T-cell (primary cell): ENCODE measurements at places on chromosomes 12 and 14. TPM values are rescaled to one million over a fixed set of nuclear protein-coding genes. Genes with fewer than 3 reads are reported as not detected.

The DPY19L2 gene
- total RNA-seq: 1.5 TPM

The OR10G3 gene
- not detected for total RNA-seq

The IQSEC3 gene
- 2.9 TPM for total RNA-seq

The KCNK10 gene
- total RNA-seq: not detected

DNA sequence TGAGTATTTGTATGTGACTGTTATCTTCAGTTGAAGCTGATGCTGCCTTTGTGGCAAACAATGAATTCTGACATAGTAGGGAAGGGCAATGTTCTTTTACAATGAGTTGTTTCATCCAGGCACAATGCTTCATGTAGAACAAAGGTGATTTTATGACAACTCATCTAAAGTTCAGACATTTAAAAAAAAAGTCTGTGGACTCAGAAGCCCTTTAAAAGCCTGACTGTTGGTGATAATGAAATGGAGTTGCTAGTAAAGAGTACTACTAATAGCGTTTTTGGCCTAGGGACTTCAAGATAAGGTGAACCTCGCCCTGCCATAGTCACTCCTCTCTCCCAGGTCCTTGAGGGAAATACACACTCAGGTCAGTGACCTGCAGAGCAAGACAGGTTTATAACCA lies 105.1 kb downstream of the AKAP6 start:
- no peak overlapping the region for H3K4me3 ChIP-seq
- DNase-seq: no peak
- H3K4me1 ChIP-seq: no peaks in the 10 kb centered on the region
- no peaks in the 10 kb centered on the region for H3K36me3 ChIP-seq

DNA sequence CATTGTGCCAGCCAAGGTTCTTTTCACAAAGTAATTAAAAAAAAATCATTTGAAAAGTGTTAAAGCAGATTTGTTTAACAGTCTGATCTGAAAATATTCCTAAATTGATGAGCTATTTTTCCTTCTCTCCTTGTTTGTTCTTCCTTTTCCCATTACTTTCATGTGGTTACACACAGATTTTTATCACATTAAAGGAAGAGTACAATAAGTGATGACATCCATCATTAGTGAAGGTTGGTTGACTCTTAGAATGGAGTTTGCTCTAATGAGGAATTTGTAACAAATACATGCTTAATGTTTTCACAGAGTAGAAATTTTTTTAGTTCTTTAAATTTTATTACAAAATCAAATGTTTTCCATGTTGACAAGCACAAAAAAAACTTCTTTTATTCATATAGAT lies 18.9 kb upstream of the TOMM20L start:
- H3K4me1 ChIP-seq: no peaks in the 10 kb centered on the region
- no peak for DNase-seq
- H3K36me3 ChIP-seq: peaks cover 4% of the 10 kb centered on the region
- H3K27ac ChIP-seq: no peak overlapping the region

GRCh38 chr14:95045106-95045701 lies 112.1 kb downstream of the DICER1 start:
- DNase-seq: no peak
- H3K4me3 ChIP-seq: no peak overlapping the region
- no peaks in the 10 kb centered on the region for H3K36me3 ChIP-seq
- H3K27me3 ChIP-seq: peaks cover 15% of the 10 kb centered on the region

- no peak overlapping the region for H3K4me3 ChIP-seq
- no peaks in the 10 kb centered on the region for H3K36me3 ChIP-seq
- no peak for DNase-seq
- no peaks in the 10 kb centered on the region for H3K4me1 ChIP-seq
- no peaks in the 10 kb centered on the region for H3K27me3 ChIP-seq
- H3K27ac ChIP-seq: no peak overlapping the region
These were observed 19.4 kb downstream of the PLCZ1 start for GRCh38 chr12:18718462-18718861.

DNA sequence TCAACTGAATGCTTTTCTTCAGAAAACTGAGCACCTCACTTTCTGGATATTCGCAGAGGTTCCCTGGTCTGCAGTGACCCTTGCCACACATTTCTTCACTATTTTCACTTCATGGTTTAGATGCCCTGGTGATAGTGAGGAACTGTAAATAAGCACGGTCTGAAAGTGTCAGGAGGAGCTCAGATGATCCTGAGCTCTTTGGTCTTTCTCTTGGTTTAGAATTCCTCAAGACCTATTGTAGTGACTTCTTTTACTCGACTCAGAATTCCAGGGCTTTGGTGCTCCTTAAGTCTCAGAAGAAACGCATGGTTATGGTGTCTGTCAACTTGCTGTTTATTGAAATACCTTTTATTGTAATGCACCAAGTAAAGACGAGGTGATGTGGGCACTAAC lies 84.0 kb downstream of the SAMD4A start:
- DNase-seq: no peak
- H3K4me3 ChIP-seq: no peak overlapping the region
- no peak overlapping the region for H3K27ac ChIP-seq
- no peaks in the 10 kb centered on the region for H3K36me3 ChIP-seq
- H3K4me1 ChIP-seq: no peaks in the 10 kb centered on the region
- H3K27me3 ChIP-seq: peaks cover 15% of the 10 kb centered on the region
